ENCODE measurements at places on chromosomes 11 and 22.

DNA sequence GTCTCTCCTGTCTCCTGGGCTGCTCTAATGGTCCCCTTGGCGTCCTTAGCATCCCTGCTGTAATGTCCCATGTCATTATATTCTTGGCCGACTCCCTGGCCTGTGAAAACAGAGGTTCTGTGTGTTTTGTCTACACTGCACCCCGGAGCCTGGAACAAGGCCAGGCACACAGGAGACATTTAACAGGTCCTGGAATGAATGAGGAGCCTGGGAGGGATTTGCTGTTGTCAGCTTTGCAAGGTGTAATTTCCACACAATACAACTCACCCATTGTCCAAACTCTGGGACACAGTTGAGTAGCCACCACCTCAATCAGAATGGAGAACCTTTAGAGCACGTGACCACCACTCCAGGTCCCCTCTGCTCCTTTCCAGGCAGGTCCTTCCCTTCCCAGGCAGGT, 14.9 kb upstream of the PDGFB start:
- DNase-seq: no peak

DNA sequence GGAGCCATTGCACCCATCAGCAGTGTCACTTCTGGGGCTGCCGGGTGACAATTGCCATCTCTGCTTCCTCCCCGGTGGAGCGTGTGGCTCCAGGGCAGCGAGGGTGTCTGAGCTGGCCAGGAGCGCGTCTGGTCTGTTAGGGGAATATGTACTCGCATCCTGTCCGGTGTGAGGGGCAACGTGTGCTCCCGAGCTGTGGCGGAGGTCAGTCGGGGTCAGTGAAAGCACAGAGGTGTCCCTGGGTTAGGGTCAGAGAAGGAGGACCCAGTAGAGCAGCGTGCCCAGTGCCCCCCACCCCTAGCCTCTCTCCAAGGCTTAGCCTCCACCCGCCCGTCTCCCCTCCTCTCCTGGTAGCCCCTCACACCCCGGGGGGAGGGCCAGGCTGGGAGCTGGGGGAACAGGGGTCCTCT, 1.5 kb downstream of the CLCF1 start:
- DNase-seq: no peak

- no peak for DNase-seq
Measured at GRCh38 chr22:31082606-31083376, 1.7 kb downstream of the SMTN start.

DNA sequence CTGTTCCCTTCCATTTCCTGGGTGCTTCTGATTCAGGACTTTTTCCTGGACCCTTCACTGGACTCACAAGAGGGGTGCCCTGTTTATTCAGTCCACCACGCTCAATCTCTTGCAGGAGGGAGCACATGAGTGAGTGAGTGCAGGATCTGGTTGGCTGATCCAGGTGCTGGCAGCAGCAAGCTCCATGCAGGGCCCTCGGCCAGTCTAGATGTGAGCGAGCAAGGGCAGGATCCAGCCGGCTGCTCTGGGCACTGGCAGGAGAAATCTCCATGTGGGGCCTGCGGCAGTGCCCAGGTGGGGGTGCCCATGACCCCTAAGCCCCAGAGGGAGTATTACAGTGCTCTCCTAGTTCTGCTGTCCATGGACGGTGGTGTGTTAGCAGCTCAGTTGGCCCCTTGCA, 11.5 kb upstream of the FOLR3 start:
- no peak for DNase-seq

Measured in non-pigmented ciliary epithelial cell (primary cell).